ENCODE measurements at places on chromosomes 12 and 14.
A peak's percentile ranks its signal among the peaks of the same experiment; 100 is the strongest.

GRCh38 chr14:25868521-25869314, 729.1 kb downstream of the NOVA1 start:
- DNase-seq: no peak

DNA sequence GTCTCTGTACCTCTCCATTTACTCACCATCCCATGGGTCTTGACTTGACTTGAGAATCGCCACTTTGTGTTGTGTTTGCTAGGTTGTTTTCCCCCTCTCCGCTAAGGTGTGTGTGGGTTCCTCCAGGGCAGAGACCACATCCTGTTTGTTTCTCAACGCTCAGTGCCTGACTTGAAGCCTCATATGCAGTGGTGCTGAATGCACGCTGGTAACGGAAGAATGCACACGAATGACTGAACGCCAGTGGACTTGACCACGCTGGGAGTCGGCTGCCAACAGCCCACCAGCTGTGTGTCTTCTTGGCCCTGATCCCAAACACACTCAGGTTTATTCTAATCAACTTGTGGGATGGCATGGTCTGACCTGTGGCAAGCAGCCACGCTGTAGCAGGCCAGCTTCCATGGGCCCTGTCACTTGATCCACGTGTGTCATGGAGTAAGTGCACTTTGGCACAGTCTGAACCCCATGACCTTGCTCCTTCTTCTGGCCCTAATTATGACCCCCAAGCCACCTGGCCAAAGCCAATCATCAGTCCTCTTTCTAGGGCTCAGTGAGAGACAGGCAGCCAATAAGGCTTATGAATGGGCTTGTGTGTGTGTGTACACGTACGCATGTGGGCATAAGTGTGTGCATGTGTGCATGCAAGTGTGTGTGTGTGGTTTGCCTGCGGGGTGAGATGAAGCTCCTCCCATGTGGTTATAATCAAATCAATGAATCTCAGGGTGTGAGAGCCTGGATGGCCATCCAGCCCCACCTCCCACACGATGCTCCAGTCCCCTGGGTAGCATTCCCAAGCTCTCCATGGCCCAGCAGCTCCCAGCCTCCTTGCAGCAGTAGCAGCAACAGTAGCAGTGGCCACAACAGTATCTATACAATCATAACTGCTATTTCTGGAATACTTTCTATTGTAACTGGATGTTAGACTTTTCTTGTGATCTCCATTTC, 6.4 kb upstream of the TC2N start:
- peak; percentile 94 for DNase-seq

DNA sequence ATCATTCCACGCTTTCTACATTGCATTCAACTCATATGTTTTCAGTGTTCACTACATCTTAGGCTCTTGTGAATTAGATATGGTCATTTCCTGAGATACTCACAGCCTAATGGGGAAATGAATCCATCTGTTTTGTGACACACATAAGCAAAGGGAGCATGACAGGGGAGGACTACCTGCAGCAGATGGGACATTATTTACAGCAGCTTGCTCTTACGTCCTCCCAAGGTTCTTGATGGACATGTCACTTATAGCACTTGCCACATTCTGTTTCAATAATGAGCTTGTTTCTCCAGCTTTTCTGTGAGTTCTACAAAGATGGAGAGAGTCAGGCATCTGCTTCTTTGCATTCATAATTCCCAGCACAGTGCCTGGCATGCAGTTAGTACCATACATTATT, 1509.6 kb upstream of the TMEM132C start:
- no peak for DNase-seq

DNA sequence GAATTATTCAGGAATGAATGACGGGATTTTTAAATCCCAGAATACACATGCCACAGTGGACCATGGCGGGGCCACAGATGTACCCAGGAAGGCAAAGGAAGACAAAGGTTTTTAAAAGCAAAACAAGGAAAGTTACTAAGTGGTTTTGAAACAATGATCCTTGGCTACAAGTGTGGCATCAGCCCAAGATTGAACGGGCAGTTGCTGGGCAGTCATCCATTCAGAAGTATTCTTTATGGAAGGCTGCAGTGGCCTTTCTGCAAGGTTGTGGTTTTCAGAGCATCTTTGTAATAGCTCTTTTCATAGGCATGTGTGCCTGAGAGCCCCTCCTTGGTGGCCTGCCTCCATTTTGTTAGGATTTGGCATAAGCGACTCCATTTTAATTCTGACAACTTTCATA, 13.4 kb upstream of the IFI27 start:
- DNase-seq: peak; percentile 4

DNA sequence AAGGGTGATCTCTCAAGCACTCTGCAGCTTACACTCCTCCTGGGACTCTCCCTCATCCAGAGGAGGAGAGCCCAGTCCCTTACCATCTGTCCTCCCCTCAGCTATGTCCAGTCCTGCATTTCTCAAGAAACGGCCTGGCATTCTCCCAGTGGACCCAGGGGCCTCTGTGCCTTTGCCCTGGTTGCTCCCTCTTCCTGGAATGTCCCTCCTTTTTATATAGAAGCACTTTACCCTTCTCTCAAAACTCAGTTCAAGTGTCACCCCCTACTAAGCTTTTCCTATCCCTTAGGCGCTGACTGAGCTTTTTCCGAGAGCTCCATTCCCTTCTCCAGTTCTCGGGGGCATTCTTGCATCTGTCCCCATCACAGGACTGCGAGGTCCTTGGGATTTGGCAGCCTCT, 8.9 kb upstream of the GLRX5 start:
- DNase-seq: no peak

- no peak for DNase-seq
Measured at GRCh38 chr12:68880660-68881325, 52.2 kb downstream of the CPM start.

DNA sequence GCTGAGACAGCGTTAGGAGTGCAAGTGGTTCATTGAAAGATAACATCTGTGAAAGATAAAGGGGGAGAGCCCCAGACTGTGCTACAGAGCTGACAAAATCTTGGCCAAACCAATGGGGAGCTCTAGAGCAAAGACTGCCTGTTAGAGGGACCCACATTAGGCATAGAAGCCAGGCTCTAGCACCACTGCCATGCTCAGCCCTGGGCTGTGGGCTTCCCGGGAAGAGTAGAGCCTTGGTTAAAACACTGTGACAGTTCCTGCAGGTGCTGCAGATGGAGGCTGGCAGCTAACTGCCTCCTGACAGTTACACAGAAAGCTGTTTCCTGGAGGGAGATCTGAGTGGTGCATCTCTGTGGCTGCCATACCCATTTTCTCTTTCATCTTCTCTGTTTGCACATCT, 23.0 kb downstream of the TSHR start:
- peak; percentile 51 for DNase-seq

DNA sequence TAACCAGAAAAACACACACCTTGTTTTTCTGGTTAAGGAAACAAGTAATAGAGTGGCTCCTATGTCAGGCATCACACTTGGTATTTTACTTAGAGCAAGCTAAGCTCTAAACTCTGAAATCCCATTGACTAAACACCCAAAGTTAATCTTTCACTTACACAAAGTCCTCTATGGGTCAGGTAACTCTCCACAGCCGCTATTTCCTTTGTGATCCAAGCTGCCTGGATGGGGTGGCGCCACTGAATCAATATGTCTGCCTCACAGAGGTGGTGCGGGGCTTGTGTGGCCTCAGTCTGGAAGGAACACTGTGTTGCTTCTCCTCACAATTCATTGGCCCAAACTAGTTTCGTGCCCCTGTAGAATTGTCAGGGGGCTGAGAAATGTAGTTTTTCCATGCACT, 160.0 kb upstream of the E2F7 start:
- no peak for DNase-seq

DNA sequence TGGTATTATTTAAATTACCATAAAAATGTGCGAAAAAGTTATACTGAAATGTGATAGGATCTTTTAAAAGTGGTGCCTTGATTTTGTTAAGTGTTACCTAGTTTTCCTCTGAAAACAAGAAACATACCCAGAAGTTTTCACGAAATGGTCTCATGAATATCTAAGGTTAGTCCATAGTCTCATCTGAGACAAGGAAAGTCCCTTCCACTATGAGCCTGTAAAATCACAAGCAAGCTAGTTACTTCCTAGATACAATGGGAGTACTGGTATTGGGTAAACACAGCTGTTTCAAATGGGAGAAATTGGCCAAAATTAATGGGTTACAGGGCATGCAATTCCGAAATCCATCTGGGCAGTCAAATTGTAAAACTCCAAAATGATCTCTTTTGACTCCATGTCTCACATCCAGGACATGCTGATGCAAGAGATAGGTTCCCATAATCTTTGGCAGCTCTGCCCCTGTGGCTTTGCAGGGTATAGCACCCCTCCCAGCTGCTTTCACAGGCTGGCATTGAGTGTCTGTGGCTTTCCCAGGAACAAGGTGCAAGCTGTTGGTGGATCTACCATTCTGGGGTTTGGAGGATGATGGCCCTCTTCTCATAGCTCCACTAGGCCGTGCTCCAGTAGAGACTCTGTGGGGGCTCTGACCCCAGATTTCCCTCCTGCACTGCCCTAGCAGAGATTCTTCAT, 271.4 kb downstream of the NAV3 start:
- DNase-seq: no peak

DNA sequence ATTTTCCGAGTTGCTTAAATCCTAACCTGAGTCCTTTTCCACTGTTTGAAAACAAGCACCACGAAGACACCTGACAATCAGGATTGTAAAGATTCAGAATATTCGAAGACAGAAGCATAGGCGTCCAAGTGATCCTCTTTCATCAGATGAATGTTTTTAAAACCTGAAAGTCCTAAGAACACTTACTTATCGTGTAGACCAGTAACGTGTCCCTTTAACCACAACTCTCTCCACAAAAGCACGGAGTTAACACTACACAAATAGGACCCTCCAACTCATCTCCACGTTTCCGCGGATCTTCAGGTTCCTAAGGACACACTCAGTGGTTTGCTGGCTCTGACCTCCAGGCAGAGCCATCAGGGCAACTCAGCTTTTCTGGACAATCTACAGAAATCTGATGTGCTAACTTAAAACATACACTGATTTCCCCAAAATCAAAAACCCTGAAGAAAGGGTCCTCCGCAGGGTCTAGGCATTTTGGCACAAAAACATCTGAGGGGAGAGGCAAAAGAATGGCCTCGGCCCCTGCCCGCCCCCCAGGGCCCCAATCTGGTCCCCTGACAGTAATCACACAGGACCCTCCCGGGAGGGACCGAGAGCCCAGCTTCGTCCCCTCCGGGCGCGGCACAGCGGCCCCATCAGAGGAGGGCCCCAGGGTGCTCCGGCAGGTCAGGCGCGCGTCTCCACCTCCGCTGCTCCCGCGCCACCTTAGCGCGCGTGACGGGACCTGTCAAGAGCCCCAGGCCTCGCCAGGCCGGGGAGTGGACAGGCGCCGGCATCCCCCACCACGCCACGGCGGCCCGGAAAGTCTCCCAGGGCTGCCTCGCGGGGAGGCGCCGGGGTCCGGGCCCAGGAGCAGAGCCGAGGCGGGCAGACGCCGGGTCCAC, 925 bp downstream of the DICER1 start:
- peak; percentile 57 for DNase-seq

- no peak for DNase-seq
Measured at GRCh38 chr14:71400871-71401321, 493.6 kb downstream of the PCNX1 start.

DNA sequence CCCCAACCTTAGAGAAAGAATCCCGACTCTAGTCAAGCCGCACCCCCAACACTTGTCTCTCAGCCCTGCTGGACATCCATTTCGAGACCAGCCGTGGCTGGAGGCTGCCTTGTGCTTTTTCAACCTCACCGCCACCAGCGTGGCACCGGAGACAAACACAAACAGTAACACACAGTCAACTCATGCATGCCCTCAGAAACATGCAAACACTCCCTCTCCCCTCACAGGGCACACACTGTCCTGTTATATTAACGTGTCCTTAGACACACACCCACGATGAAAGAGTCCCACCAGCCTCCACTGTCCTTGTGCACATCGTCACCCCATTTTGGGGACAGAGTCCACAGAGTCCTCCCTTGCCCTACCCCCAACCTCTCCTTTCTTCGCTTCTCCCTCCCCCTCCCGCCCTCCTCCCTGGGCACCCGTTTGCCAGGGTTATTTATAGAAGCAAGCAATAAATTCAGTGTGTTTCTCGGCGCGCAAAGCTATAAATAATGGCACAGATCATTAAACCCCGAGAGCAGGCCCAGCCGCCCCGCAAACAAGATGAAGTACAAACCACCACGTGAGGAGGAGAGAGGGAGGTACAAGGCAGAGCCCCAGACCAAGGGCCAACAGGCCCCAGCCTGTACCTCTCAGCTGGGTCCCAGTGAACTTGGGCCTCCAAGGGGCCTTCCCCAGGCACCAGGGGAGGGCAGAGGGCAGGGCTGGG, 27.9 kb downstream of the SMUG1 start:
- no peak for DNase-seq

DNA sequence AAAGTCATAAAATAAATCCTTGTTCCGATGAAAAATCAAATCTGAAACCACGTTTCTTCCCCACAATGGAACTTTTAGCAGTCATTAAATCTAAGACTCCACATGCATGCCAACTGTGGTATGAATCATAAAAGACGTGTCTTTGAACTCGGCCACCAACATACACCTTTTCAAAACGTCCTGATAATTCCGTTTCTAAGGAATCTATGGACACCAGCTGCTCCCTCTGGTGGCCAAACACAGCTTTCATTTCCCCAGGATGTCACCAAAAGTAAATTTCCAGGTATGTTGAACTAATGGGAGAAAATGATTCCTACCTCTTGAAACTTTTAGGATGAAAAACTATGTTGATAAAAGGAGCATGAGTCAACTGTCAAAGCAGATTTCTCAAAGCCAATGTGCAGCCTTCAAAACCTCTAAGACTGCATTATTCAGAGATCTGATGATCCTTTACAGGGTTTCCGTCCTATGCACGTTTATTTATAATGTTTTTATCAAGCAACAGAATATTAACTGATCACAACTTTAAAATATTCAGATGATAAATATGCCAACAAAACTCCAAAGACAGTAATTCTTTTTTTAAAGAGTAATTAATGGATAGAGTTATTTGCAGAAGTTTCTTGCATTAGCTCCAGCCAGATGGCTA, 96.2 kb downstream of the CIT start:
- no peak for DNase-seq

DNA sequence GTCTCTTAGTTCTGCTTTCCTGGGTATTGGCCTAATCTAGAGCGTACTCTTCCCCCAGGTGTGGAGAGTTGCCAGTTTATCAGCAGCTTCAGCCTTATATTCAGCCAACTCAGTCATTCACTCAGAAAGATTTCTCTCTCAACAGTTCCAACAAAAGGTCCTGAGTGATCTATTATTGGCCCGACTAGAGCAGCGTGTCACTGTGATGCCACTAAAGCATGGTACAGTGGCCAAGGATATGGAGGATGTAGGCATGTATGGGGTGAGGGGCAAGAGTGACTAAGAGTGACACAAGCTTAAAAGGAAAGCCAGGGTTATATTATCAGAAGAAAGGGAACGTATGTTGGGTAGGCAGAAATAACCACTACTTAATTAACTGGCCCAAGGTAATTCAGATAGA, 4.8 kb downstream of the NOPCHAP1 start:
- no peak for DNase-seq

Data from activated CD8-positive, alpha-beta memory T cell treated with anti-CD3 and anti-CD28 coated beads, Interleukin-2, amount 10 ng/mL, durations not matched to agents 7 days and 5 days (primary cell).